ENCODE measurements at places on chromosomes 2 and 18.

GRCh38 chr18:75075429-75075841 lies 133.5 kb downstream of the PTGR3 start:
- no peak for DNase-seq

GRCh38 chr18:60549338-60549960 lies 176.9 kb upstream of the MC4R start:
- DNase-seq: no peak

- no peak for DNase-seq
These were observed 9.4 kb upstream of the GNLY start for GRCh38 chr2:85684806-85685205.

GRCh38 chr2:206611191-206611590 lies 31.1 kb upstream of the FAM237A start:
- DNase-seq: no peak

- DNase-seq: no peak
These were observed 161.1 kb downstream of the KCNH7 start for GRCh38 chr2:162677476-162677875.

DNA sequence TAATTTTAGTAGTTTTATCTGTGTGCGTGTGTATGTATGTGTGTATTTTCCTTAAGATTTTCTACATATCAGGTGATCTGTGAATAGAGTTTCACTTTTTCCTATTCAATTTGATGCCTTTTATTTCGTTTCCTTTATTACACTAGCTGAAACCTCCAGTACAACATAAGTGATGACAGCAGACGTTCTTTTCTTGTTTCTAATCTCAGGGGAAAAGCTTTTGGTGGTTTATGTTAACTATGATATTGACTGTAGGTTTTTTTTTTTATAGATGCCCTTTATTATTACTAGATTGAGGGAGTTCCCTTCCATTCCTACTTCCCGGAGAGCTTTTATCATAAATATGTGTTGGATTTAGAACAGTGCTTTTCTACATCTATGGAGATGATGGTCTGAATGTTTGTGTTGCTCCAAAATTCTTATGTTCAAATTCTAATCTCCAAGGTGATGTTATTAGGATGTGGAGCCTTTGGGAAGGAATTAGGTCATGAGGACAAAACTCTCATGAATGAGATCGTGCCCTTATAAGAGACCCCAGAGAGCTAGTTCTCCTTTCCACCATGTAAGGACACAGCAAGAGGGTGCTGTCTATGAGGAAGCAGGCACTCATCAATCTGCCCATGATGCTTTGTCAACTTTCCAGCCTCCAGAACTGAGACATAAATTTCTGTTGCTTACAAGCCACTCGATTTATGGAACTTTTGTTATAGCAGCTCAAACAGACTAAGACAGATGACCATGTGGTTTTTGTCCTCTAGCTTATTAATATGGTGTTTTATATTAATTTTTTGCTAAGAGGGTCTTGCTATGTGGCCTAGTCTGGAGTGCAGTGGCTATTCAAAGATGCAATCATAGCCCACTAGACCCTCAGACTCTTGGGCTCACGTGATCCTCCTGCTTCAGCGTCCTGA lies 5.9 kb upstream of the RHBDD1 start:
- no peak for DNase-seq

Data from CD4-positive, alpha-beta T cell treated with Interleukin-15 for 1 hour (primary cell).